ENCODE measurements at places on chromosomes 16 and 17.
A peak's percentile ranks its signal among the peaks of the same experiment; 100 is the strongest.

DNA sequence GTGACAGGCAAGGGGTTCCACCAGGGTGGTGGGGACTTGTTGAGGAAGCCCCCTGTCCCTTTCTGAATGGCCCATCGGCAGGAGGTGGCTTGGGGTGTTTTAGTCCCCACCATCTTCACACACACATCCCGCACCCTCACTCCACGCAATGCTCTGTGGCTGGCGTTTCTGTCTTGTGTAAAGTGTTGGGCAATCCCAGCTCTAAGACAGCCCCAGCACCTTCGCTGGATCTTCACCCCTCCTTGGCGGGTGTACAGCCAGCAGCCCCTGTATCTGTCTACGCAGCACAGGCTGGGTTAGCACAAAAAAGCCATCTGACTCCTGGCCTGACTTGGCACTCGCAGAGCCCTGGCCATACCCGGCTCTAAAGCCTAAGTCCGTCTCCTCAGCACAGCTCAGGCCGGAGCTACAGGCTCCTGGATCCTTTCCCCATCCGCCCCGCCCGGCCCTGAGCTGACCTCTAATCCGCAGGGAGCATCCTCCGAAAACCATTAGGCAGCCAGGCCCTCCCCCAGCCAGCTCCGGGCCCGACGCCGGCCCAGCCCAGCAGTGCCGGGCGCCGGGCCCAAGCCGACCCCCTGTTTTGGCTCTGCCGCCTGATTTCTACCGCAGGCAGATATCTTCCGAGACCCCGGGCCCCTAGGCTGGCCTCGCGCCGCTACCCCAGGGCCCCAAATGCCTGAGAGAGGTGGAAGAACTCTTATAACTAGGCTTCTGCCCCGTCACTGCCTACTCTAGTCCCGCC, 42.4 kb upstream of the TAC4 start:
- no peak for DNase-seq

DNA sequence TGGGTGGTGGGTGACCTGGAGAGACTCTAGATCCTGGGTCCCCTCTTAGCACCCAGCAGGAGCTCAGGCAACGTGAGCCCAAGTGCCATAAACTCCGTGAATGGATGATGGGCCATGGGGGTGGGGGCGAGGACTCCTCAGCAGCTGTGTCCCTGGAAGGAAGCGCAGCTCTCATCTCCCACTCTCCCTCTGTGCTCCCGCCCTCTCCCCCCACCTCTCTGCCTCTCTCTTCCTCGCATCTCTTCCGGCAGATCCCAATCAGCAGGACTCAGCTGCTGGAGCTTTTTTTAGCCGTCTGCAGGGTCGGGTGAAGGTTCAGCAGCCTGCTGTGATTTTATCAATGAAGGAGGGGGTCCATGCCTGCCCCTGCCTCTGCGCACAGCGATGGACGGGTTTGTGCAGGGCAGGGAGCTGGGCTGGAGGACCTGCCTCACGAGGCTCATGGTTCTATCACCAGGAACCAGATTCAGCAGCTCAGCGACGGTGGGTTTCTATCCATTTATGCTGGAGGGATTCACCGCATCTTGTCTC, 8.3 kb downstream of the CCR7 start:
- no peak for DNase-seq

DNA sequence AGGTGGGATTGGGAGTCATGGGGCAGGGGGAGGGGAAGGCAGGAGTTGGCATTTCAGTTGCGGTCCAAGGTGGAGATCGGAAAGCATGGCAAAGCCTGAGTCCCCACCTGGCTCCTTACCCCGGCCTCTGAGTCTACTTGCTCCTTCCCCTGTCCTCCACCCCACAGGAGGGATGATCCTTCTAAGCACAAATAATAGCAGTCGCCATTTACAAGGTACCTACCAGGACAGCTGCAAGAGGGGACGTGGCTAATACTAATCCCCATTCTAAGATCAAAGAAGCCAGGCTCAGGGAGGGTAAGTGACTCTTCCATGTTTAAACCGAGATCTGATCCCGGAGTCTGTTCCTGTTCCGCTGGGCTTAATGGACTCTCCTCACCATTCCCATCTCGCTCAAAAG, 396.3 kb downstream of the SLC39A11 start:
- DNase-seq, result no peak

DNA sequence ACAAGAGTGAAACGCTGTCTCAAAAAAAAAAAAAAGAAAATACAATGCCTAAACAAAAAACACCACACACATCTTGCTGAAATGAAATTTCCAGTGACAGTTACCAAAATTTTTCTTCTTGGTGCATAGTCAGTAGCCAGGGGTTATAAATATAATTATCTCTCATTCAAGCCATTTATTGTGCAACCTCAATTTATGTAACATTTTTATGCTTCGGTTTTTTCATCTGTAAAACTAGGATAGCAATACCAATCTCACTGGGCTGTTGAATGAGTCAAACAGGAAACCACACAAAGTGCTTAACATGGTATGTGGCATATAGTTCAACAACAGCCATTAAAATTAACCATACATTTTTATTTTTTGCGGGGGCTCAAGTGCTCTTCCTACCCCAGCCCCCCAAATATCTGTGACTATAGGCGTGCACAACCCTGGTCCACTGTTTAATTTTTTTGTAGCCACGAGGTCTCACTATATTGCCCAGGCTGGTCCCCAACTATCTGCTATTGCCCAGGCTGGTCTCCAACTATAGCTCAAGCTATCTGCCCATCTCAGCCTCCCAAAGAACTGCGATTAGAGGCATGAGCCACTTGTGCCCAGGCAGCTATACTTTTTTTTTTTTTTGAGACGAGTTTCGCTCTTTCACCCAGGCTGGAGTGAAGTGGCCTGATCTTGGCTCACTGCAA, 2.6 kb downstream of the COG4 start:
- DNase-seq, result peak; percentile 34

DNA sequence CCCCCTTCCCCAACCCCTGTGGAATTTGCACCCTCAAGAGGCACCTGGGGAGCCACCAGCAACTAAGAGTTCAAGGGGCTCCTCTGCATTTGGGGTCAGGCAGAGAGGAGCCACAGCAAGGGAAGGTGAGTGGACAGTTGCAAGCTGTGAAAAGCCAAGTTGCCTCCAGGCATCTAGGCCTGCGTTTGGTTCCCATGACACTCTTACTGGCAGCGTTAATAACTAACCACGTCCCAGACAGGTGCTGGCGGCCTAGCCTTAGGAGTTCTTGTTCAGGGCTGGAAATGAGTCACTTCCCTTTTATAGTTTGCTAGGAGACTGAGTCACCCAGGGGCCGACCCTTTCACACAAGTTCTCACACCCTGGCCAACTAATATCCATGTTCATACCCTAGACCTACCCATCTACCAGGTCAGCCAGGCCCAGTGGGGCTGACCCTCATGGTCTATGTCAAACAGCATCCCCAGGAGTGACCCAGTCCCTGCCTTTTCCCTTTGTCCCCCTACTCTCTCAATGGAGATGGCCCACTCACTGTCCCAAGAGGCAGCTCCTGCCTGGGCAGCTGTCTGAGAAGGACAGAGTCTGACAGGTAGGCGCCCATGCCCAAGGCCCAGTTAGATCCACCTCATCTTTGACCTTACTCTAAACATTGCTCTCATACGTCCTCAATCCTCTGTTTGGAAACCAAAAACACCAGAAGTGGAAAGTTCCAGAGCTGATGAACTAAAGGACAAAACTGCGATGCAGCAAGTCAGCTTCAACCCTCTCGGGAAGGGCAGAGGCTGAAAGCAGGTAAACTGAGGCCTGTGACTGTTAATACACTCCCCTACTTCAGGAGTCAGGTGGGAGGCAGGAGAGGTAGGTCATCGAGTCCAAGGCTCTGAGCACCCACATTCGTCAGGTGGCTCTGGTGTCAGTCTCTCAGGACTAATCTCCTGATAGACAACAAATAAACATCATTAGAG, 300.6 kb downstream of the SOX9 start:
- DNase-seq, result no peak

- DNase-seq, result no peak
Measured at GRCh38 chr16:84841787-84842300, 22.1 kb downstream of the CRISPLD2 start.

DNA sequence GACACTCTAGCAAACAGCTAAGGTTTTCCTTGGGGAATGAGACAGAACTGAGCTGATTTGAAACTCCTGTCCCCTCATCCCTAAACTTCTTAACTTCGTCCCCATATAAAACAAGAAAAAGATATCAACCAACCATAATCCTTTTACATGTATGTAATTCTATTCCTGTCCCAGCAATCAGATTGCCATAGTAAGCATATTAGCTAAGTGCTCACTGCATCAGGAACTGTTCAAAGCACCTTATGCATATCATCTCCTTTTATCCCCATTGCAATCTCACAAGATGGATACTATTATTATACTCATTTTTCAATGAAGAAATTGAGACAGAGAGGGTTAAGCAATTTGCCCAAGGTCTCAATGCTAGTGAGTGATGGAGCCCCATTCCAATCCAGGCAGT, 6.8 kb downstream of the KIF18B start:
- DNase-seq, result no peak

DNA sequence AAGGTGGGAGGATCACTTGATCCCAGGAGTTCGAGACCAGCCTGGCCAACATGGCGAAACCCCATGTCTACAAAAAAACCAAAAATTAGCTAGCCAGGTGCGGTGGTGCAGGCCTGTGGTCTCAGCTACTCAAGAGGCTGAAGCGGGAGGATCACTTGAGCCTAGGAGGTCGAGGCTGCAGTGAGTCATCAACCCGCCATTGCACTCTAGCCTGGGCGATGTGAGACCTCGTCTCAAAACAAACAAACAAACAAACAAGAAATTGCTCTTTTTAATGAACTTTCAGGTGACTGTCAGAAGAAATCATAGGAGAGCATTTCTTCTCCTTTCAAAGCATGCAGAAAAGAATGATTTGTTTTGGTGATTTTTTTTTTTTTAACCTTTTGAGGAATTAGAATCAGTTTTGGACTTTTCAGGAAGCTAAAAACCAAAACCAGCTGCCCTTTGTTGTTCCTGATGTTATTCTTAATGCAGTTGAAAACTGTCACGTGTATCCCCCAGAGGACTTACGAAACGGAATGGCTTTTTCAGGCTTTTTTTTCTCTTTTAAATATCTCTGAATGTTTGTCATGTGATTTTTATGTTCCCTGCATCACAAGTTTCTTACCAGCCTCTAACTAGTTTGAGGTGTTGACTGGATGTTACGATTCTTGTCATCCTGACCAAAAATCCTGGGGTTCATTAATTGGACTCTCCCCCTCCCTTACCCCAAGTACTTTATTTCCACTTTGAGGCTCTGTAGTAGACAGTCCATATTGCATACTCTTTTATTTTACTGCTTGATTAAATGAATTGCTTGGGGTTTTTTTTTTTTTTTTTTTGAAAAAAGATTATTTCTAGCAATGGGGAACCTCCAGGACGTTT, 34.1 kb downstream of the SNX29 start:
- no peak for DNase-seq

DNA sequence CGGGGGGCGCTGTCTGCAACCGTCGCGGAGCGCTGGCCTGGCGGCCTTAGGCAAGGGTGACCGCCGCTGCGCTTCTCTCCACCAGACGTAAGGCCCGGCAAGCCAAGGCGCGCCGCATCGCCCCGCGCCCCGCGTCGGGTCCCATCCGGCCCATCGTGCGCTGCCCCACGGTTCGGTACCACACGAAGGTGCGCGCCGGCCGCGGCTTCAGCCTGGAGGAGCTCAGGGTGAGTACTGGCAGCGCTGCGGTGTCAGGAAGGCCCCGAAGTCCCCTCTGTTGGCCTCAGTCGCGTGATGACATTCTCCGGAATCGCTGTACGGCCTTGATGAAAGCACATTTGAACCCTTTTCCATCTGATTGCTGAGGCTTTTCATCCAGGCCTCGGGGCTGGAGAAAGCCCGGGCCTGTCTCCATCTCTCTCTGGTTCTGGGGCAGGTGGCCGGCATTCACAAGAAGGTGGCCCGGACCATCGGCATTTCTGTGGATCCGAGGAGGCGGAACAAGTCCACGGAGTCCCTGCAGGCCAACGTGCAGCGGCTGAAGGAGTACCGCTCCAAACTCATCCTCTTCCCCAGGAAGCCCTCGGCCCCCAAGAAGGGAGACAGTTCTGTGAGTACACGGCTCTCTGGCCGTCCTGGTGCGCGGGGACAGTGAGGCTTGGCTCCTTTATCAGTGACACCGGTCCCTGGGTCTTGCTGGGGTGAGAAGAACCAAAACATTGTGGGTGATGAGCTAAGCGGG, 831 bp downstream of the RPL13 start:
- peak; percentile 9 for DNase-seq

- peak; percentile 47 for DNase-seq
Measured at GRCh38 chr16:80948886-80949493, 57.7 kb downstream of the CMC2 start.

DNA sequence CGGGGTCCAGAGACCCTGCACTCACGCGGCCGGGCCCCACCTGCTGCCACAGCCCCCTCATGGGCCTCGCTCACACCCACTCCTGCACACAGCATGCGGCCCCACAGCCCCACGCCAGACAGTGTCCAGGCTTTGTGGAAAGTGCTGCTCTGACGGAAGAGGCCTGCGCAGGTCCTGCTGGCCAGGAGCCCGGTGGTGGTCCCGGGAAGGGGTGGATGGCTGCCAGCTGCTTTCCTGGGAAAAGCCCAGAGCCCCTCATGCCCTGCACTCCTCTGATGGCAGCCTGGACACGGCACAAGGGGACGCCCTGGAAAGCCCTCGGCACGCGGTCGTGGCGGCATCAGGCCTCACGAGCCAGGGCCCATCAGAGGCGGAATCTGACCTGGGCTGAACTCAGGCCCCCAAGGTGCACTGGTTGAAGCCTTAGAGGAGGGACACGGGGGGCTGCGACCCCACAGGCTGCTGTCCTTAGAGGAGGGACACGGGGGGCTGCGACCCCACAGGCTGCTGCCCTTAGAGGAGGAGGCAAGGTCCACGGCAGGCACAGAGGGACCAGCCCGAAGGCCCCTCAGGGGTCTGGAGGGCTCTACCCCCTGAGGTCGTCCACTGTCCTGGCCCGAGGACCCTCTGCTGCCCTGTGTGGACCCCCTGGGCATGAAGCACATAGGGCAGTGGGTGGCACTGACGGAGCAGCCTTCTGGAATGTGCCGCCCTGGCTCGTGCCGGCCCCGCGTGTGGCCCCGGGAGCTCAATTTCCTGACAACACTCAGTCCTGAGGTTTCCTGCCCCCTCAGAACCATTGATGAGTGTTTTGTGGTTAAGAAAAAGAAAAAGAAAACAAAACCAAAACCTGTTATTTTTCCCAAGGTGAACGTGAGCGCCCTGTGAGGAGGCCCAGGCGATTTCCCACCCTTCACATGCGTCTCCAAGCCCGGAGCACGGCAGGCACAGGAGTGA, 22.1 kb downstream of the SOX8 start:
- DNase-seq, result no peak

GRCh38 chr17:36185416-36185815, 9.0 kb upstream of the TBC1D3B start:
- DNase-seq, result no peak

GRCh38 chr17:5870231-5870953, 199.8 kb upstream of the WSCD1 start:
- no peak for DNase-seq
